ENCODE measurements at places on chromosomes 5 and 9.

GRCh38 chr5:99058466-99058865, 129.7 kb upstream of the CHD1 start:
- no peak for DNase-seq

DNA sequence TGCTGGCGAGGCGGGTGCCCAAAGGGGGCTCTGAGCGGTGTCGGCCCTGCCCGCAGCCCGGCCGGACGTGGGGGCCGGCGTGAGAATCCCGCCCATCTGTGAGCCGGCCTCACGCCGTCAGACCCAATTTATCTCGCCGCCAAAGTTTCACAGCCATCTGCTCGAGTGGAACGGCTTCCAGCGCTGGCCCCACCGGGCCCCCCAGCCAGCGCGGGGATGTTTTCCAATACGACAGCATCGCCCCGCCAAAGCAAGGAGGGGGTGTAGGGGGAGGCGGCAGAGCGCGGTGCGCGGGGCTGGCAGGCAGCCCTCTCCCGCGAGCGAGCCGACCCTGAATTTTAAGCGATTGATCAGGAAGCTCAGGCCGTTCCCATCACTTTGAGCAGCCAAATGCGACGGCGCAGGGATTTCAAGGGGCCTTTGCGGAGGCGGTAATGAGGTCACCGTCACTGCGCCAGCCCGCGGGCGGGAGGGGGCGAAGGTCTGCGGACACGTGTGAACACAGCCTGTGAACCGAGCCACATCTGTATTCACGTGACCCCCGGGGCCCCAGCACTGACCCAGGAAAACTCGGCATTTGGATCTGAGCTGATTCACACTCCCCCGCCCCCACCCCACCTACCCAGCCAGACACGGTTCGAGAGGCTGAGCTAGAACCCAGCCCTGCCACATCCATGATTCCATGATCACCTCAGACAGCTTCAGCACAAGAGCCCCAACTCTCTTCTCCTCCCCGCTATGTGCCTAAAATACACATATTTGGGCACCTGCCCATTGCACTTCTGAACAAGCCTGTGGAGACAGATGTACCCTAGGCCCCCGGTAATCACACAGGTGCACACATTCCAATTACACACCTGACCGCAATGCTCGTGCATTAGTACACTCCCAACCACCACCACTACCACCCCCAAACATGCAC, 47.8 kb upstream of the PSD2 start:
- DNase-seq, result peak; percentile 37

DNA sequence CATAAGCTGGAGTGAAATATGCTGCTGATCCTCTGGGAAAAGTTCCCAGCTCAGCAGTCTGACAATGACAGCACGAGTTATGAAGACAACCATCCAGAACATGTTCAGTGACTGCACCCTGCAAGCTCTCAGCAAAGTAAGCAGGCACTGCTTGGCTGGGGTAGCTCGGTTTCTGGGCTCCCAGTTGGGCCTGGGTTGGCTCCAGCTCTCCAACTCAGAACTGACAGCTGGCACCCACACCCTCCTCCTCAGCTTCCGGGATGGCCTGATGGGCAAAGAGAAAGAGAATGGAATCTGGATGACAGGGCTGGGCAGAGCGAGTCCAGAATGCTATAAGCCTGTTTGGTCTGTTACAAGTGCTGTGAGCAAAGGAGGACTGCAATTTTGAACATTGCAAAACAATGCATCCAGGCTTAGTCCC, 185.0 kb downstream of the CSNK1G3 start:
- no peak for DNase-seq

DNA sequence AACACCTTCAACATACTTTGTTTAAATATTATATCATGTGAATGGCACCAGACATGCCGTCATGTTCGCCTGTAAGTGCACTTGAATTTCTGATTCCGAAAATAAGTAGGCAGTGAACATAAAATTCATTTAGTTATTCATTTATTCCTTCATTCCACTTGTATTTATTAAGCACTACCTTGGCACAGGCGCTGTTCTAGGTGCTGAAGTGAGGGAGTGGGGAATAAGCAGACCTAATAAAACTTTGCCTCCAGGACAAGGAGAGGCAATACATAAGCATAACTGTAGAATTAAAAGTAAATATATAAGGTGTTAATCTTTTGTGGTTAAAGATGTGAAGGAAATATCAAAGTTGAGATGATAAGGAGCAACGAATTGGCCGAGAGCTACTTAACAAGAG, 297.4 kb downstream of the TENT4A start:
- no peak for DNase-seq

- no peak for DNase-seq
These were observed 20.2 kb upstream of the ORM1 start for GRCh38 chr9:114302727-114303126.

DNA sequence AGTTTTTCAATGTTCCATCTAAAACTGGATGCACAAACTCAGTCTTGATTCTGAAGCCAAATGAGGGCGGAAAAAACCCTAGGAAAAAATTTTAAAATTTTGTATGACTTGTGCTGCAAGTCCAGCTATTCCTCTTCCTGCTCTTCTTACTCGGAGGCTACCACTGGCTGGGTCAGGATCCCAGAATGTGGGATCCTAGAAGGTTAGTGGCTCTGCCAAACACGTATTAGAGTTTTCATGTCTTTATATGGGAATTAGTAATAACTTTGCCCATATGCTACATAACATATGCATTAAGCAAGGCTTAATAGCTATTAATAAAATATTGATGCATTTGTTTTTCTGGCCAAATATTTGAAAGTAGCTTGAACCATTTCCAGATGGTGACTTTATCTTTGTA, 458.3 kb downstream of the AGTPBP1 start:
- DNase-seq, result no peak

GRCh38 chr9:131480258-131480657, 22.5 kb upstream of the POMT1 start:
- no peak for DNase-seq

DNA sequence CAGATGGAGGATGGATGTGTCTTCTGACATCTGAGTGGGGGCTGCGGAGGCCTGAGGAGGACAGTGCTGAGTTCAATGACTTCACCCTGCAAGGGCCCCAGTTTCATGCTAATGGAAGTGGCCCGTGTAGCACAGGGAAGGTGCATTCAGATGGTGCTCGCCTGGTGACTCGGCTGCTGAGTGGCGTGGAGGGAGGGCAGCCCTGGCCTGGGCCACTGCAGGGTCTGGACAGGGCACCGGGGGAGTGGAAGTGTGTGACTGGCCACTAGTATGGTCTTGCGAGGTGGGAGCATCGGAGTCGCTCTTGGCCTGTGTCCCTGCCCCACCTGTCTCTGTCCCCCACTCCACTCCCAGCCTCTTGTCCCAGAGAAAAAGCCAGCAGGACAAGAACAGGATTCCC, 1.7 kb upstream of the SLC9A3 start:
- DNase-seq, result no peak

GRCh38 chr9:112355427-112355897, 22.0 kb upstream of the PTBP3 start:
- no peak for DNase-seq

GRCh38 chr5:14062178-14062577, 81.0 kb upstream of the TRIO start:
- DNase-seq, result no peak

- no peak for DNase-seq
These were observed 3.9 kb downstream of the BNC2 start for GRCh38 chr9:16866587-16866986.

- no peak for DNase-seq
These were observed 12.3 kb upstream of the KCNIP1 start for GRCh38 chr5:170491479-170491878.

DNA sequence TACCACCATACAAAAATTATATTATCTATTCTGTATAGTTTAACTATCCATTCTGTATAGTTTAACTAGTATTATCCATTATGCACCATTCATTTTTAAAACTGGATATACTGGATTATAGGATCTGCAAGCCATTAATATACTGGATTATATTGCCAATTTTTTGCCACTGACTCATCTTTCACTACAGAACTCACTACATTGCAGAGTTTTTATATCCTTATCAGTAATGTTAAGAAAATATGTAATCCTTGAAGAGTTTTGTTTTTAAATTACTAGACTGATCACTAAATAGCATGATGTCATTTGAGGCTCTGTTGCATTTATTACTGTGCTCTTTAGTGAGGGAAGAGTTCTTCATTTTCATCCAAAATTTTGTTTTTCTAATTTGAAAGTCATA, 109.8 kb upstream of the SNX2 start:
- no peak for DNase-seq

DNA sequence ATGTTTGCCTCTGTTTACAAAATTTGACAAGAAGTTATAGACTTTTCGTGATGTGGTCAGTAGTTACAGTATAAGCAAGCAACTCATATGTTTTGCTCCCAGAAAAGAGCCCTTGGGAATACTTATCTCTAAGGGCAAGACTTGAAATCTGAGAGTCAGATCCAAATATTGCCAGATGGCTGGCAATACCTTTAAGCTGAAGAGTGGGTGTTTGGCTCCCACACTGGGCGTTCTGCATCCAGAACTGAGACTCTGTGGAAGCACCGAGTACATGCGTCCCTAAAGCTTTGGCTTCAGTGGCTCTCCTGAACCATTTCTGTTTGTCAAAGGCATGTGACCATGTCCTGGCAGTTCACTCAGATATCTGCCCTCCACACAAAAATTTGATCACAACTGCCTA, 194.1 kb downstream of the DCP2 start:
- DNase-seq, result no peak

DNA sequence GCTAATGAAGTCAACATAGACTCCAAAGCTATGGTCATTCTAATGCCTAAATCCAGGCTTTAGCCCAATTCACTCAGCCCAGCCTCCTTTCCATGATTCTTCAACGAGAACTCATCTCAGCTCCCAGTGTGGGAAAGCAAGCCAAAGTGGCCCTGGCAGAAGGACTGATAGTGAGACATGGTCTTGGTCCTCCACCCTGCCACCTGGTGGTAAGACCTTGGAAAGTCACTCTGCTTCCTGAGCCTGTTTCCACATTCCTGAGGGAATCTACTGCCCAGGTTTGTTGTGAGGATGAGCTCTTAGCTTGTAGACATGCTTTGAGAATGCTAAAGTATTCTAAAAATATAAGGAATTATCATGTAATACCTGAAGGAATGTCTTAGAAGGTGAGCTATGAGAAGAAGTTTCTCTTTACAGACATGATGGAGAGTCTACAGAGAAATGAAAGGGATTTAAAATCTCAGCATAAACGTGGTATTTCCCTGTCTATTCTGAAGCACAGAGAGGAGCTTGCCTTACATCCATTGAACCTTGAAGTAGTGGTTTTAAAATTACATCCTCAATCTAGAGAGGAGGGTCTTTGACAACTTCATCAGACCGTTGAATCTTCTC, 173.5 kb downstream of the TRIM32 start:
- peak; percentile 22 for DNase-seq

DNA sequence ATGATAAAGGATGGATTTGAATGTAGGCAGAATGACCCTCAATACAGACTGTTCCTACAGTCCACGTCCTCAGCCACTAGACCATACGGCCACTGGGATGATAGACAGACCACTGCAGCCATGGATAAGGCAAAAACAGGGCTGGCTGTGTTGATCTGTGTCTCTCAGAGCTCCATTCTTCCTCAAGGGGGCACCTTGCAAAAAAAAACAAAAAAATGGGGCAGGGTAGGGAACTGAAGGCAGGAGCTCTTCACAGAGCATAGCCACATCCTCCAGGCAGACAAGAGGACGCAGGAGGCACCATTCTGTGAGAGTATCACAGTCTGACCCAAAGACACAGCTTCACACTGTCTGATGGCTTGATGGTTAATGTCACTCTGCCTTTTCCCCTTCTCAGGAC, 61.2 kb upstream of the GABRP start:
- no peak for DNase-seq

- DNase-seq, result no peak
These were observed 361.1 kb downstream of the DEPDC1B start for GRCh38 chr5:60338846-60339245.

DNA sequence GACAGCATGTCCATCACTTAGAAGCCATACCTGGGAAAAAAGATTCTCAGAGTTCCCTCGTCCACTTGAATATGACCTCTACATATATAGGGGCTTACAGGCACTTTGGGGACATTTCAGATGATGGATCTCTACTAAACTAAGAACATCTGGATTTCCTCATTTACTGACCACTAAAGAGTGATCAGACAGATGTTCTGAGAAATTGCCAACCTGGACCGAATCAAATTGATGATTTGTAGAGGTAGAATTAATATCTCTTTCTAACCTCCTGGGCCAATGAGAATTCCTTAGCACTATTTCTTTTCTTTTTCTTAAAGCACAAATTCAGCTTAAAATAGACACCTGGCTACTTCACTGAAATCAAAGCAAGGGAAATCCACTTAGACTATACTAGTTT, 422.7 kb downstream of the MTRR start:
- no peak for DNase-seq

DNA sequence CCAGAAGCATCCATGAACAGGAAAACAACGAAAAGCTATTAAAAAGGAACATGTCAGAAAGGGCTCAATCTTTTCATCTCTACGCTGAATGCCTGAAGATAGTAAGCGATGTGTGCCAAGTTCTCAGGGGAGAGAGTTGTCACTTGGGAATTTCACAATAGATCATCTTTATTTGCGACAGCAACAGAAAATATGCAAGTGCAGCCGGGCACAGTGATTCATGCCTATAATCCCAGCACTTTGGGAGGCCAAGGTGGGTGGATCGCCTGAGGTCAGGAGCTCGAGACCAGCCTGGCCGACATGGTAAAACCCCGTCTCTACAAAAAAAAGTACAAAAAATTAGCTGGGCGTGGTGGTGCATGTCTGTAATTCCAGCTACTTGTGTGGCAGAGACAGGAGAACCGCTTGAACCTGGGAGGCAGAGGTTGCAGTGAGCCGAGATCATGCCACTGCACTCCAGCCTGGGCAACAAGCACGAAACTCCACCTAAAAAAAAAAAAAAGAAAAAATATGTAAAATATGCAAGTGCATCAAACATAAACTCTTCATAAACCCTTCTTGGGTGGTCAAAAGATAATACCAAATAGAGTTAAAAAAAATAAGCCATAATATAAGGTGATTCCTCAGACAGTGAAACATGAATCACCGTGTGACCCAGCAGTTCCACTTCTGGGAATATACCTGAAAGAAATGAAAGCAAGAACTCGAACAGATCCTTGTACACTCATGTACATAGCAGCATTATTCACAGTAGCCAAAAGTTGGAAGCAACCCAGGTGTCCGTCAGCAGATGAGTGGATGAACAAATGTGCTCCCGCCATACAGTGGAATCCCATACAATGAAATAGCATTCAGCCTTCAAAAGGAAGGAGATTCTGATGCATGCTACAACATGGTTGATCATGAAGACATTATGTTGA, 16.2 kb downstream of the SFXN1 start:
- no peak for DNase-seq

GRCh38 chr9:95465115-95465514, 51.7 kb downstream of the PTCH1 start:
- no peak for DNase-seq

- DNase-seq, result no peak
These were observed 6.0 kb upstream of the PITX1 start for GRCh38 chr5:135040034-135040332.

- no peak for DNase-seq
These were observed 60.1 kb downstream of the MAT2B start for GRCh38 chr5:163565492-163565891.

- DNase-seq, result no peak
These were observed 242.5 kb downstream of the DIRAS2 start for GRCh38 chr9:90400091-90400490.

GRCh38 chr9:114779352-114779845, 26.4 kb downstream of the TNFSF15 start:
- DNase-seq, result no peak
